ENCODE measurements at places on chromosomes 2 and 18.
A peak's percentile ranks its signal among the peaks of the same experiment; 100 is the strongest.

- DNase-seq = no peak
Observed at GRCh38 chr2:173151671-173152401, 76.2 kb downstream of the MAP3K20 start.

GRCh38 chr2:25251422-25252273 is 83.3 kb upstream of the POMC start:
- DNase-seq = peak; percentile 58

- DNase-seq = no peak
Observed at GRCh38 chr18:76621782-76622495, 126.9 kb upstream of the ZNF516 start.

GRCh38 chr2:101080211-101081068 is 70.7 kb downstream of the TBC1D8 start:
- DNase-seq = no peak

GRCh38 chr2:12766421-12766879 is 49.7 kb downstream of the TRIB2 start:
- DNase-seq = no peak

GRCh38 chr2:181281206-181281832 is 175.9 kb upstream of the ITGA4 start:
- DNase-seq = no peak

- no peak for DNase-seq
Observed at GRCh38 chr18:52227536-52227935, 112.5 kb upstream of the DCC start.

DNA sequence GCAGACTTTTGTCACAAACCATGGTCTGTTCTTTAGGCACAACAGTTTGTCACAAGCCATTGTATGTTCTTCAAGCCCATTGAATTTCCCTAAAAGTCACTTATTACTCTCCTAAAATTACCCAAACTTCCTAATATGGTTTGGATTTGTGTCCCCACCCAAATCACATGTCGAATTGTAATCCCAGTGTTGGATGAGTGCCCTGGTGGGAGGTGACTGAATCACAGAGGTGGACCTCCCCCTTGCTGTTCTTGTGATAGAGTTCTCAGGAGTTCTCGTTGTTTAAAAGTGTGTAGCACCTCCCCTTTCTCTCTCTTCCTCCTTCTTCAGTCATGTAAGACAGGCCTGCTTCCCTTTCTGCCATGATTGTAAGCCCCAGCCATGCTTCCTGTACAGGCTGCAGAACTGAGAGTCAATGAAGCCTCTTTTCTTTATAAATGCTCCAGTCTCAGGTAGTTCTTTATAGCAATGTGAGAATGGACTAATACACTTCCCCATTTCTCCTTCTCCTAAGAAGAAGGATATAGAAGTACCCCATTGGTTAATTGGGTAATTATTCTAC is 11.2 kb upstream of the GYPC start:
- DNase-seq = peak; percentile 6

DNA sequence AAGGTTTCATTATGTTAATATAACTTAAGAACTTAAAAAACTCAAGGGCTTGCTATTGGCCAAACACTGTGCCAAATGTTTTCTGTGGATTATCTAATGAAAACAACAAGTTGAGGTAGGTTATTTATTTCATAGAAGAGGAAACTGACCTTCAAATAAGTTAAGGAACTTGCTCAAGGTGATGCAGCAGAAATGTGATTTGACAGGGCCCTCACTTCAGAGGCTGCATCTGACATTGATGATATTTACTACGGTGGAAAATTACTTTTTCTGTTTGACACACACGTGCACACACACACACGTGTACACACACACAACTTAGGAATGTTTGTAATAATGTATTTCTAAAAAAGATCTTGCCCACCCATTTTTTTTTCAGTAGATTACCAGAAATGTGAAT is 137.2 kb upstream of the CXCR4 start:
- no peak for DNase-seq

GRCh38 chr2:10941383-10941782 is 29.6 kb downstream of the KCNF1 start:
- DNase-seq = no peak

GRCh38 chr2:56089931-56090330 is 93.9 kb upstream of the CCDC85A start:
- no peak for DNase-seq

GRCh38 chr2:189913821-189914220 is 129.6 kb downstream of the PMS1 start:
- DNase-seq = no peak
